Dermis microvascular lymphatic vessel endothelial cell (primary cell): ENCODE measurements at places on chromosomes 7 and 10.

DNA sequence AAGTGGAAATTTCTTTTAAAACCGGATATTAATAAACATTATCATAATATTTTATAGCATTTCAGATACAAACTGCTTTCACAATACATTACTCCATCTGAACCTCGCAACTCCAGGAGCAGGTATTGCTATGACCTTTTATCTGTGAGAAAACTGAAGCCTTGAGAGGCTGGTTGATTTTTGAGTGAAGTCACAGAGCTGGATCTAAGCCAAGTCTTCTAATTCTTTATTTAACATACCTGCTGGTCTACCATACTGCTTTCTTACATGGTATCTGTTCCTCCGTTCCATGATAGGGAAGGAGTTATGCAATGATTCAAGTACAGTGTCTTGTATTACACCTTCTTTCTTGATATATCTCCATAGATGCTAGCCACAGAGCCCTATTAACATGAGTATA lies 37.4 kb upstream of the ITGB8 start:
- no peak for DNase-seq

GRCh38 chr10:97820096-97820704 lies 29.4 kb upstream of the GOLGA7B start:
- DNase-seq = no peak

DNA sequence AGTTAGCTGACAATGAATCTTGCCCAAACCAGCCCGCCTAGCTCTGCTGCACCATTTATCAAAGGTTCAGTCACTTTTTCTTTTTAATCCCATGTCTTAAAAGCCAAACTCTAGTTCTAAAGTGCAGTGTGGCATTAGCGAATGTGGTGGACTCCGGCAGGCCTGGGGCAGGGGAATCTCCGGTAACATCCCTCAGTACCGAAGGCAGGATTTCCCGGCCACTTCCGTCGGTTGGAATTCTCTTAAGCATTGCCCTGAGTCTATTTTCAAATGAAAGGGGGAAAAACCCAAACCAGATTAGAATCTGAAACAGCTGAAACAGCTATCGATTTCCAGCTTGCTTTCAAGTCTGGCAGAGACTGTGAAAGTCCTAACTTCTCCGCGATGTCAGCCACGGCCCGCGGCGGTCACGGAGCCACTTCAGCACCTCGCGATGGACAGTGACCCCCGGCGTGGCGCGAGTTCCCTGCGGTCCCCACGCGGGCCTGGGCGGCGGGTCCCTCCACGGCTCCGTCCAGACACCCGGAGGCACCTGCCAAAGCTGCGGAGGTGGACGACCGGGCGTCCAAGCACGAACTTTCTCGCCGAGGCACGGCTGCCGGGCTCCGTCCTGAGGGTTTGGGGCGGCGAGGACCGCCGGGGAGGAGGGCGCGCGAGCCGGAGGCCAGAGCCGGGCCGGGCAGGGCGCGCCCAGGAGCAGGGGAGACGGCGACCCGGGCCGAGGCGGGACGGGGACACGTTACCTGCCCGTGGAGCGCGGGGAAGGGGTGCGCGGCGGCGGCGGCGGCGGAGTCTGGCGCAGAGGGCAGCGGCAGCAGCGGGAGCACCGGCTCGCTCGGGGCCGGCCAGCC lies 745 bp downstream of the TCERG1L start:
- no peak for DNase-seq

DNA sequence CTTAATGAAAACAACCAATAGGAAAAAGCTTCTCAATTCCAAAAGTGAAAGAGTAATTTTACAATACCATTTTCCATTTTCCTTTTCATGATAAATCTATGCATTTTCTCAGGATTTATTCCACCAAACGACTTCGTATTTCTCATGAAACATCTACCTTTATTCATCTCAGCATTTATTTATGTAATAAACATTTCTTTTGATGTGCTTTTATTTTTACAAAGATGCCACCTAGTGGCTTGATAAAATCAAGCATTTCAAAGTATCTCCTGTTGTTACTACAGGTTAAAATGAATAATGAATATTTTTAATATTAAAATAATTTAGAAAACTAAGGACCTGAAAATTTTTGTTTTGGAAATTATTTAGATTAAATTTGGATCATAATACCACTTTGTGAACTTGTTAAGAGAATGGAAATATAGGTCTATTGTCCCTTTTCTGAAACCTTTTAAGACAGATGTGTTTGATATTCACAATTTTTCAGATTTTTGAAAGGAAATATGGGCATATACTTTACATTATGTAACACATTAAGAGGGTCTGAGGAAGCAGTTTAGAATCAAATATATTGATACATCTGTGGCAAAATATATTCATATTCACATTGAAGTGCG lies 2.7 kb upstream of the IQUB start:
- DNase-seq = no peak

- DNase-seq = no peak
Measured at GRCh38 chr7:81419731-81420130, 350.1 kb downstream of the HGF start.

GRCh38 chr10:10259013-10259412 lies 758.7 kb upstream of the CELF2 start:
- DNase-seq = no peak

DNA sequence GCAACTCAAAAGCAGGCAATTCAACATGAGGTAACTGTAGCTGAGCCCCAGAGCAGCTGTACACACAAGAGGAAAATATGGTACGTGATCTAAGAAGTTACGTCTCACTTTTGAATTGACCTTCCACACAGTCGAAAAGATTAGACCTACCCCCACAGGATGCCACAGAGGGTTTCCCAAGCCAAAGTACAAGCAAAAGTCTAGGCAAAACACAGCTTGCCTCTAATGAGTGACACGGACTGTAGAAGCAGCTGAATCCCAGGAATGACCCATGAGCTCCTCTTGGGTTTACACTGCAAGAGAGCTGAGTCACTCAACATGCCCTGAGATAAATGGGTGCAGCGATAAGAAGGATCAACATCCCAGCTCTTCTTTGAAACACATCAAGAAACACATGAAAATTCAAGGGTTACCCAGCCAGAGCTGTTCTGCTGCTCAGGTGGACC lies 9.8 kb downstream of the CREB3L2 start:
- DNase-seq = peak; percentile 89

- DNase-seq = no peak
Measured at GRCh38 chr7:75977743-75978142, 16.7 kb downstream of the TMEM120A start.

GRCh38 chr10:4639960-4640359 lies 186.0 kb upstream of the AKR1E2 start:
- no peak for DNase-seq

GRCh38 chr10:14787938-14788337 lies 13.2 kb upstream of the FAM107B start:
- DNase-seq = no peak

GRCh38 chr7:83130191-83130590 lies 32.5 kb downstream of the PCLO start:
- no peak for DNase-seq

- no peak for DNase-seq
Measured at GRCh38 chr10:76649723-76650127, 987.9 kb downstream of the KCNMA1 start.
